ENCODE measurements at places on chromosomes 3 and 15.

GRCh38 chr3:10015461-10015904, 10.8 kb upstream of the FANCD2 start:
- DNase-seq, result no peak

DNA sequence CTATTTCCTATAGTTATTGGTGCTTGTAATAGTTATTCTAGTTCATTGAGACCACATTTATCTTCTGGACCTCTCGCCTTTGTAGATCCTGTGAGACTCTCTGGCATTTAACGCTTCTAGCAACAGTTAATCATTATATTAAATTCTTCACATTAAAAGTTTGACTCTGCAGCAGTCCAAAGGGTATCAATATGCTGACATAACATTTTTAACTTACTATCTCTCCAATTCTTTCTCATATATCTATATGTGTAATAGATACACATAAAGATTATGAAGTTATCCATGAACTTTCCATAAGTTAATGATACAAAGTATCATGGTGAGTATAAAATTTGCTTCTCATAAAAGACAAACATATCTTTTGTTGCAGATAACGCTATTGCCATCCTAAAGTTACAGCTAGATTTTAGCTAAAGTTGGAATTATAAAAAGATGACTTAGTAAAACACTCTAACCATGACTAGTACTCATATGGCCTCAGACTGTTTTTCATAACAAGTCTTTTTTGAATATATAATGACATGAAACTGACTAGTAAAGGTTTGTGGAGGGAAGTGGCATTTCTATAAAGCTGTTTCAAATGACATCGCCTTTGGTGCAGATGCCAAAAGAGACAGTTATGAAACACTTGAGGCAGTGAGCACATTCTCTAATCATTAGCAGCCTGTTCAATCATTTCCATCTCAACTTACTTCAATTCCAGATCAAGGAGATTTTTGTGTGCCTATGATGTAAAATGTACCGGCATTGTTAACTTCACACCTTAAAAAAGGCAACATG, 379.3 kb upstream of the CBLB start:
- no peak for DNase-seq

- DNase-seq, result no peak
These were observed 47.1 kb downstream of the CRTC3 start for GRCh38 chr15:90576711-90577389.

GRCh38 chr15:31278544-31279220, 48.0 kb upstream of the KLF13 start:
- no peak for DNase-seq

DNA sequence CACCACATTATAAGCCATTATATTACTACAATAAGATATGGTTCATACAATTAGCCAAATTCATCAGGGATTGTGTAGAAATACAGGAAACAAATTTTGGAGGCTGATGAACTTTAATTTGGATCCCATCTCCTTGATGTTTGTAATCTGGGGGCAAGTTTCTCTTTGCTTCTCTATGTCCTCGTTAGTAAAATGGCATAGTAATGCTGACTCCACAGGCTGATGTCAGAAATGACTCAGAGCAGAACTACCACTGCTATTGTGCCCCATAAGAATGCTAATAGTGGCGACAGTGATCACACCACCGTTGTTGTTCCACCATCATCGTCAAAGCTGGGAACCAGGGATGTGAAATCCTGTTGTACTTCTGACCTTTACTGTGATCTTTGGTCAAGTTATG, 722.3 kb upstream of the LMCD1 start:
- no peak for DNase-seq

DNA sequence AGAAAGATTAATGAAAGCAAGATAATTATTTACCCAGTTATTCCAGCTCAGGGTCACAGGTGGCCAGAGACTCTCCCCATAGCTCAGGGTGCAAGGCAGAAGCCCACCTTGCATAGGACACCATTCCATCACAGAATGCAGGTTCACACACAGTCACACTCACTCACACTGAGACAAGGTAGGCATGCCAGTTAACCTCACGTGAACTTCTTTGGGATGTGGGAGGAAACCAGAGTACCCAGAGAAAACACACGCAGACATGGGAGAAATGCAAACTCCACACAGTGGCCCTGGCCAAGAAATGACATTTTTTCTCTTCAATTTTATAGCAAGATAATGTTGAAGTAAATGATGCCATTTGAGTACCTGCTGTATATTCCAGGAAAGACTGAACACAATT, 106.7 kb downstream of the ZNF385D start:
- DNase-seq, result no peak

DNA sequence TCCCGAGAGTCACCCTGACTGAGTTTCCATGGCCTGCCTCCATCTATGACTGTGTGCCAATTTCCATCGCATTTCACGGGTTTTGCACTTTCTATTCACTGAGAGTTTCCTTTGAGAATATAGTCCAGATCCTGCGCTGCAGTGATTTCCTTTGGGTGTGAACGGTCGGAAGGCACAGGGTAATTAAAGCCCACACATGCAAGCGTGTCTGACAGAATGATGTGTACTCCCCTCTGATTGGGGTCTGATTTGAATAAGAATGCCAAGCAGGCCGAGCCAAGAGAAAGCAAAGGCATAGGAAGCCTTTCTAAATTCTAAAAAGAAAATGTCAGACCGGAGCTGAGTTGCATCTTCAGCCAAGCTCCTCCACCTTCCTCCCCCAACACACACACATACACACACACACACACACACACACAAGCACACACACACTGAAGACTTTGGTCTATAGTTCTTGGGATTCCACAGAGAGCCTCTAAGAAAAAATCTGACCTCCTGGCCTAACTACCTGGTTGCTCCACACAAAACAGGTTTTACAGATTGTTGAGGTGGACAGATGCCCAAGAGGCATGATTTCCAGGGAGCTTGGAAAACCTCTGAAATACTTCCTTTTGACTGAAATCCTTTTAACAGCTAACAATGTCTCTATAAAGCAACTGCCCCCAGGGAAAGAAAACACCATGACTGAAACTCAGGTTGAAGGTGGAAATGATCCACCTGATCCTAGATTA, 59.7 kb upstream of the LRRN1 start:
- DNase-seq, result no peak

DNA sequence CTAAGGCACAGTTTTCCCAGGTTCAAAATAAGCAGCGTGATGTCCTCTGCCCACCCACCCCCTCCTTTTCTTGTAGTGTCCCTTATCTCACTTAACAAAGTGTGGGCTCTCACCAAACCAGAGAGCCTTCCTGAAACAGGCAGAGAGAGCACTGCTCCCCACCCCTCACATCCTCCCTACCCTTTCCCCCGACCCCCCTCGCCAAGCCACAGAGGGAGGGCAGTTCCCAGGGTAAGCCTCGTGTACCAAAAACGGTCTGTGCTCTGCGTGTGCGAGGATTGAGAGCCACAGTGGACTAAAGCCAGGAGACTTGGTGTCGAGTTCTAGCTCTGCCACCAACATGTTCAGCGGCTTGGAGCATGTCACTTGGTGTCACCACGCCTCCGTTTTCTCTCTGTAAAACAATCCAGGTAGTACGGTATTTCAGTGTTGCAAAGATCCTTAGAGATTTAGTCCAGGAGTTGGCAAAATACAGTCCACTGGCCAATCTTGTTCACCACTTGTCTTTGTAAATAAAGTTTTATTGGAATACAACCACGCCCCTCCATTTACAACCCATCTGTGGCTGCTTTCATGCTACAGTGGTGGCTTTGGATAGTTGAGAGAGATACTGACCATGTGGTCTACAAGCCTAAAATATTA, 249.9 kb downstream of the OPA1 start:
- DNase-seq, result no peak

DNA sequence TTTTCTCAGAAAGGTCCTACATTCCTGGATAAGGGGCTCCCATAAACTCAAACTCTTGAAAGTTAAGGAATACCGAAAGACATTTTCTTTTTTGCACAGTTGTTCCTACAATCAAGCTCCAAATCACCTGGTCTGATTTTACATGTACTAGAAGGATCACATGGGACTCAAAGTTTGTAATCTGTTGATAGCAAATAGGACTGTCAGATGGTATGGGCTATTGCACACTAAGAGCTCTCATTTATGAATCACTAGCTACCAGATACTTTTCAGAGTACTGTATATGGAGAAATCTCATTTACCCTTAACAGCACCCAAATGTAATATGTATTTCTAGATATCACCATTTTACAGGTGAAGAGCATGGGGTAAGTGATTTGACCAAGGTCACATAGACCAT, 49.5 kb upstream of the CMSS1 start:
- no peak for DNase-seq

Data from stimulated activated CD4-positive, alpha-beta T cell treated with anti-CD3 and anti-CD28 coated beads, Interleukin-1b, Interleukin-23, amount 100 ng/mL, for 4 hours (primary cell).